ENCODE measurements at places on chromosomes 3 and 15. TPM values are rescaled to one million over a fixed set of nuclear protein-coding genes. Genes with fewer than 3 reads are reported as not detected.

DNA sequence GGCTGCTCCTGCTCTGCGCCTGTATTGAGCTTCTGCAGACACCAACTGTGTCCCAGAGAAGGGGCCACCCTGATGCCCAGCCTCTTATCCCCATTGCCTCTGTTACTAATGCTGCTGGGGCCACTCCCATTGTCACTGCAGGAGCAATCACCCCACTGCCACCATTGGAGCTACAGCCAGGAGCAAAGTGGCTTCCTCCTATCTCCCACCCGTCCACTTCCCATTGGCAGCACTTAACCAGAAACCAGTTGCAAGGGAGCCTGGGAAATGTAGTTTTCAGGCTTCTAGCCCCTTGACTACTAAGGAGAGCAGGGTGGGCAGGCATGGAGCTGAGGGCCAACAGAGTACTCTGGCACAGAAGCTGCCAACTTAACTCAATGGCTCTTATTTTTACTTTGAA, 55.9 kb upstream of the KLF13 start:
- no peak for DNase-seq
- peaks cover 20% of the 10 kb centered on the region for H3K4me1 ChIP-seq
- H3K27me3 ChIP-seq, result no peaks in the 10 kb centered on the region
- H3K36me3 ChIP-seq, result no peaks in the 10 kb centered on the region
- no peak overlapping the region for H3K4me3 ChIP-seq

- no peaks in the 10 kb centered on the region for H3K36me3 ChIP-seq
- no peak overlapping the region for H3K4me3 ChIP-seq
- no peak overlapping the region for H3K27ac ChIP-seq
- no peaks in the 10 kb centered on the region for H3K4me1 ChIP-seq
- H3K27me3 ChIP-seq, result peaks cover 6% of the 10 kb centered on the region
- DNase-seq, result no peak
Measured at GRCh38 chr3:116280130-116280740, 165.1 kb downstream of the LSAMP start.

DNA sequence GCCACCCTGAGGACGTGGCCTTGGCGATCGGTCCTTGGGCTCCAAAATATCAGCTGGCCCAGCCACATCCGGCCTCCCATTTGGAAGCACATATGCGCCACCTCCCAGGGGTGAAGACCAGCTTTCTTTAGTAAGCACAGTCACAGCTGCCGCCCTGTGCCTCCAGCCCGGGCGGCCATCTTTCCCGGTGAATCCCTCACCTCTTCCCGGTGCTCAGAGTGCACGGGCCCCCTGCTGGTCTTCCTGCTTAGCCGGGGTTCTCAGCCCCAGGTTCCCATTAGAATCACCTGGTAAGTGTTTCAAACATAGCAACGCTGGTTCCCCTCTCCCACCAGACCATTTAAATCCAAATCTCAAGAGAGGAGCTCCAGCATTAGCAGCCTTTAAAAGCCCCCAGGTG, 232.2 kb downstream of the VPS13C start:
- peaks cover 46% of the 10 kb centered on the region for H3K27me3 ChIP-seq
- H3K4me3 ChIP-seq, result no peak overlapping the region
- DNase-seq, result peak; percentile 51
- H3K4me1 ChIP-seq, result no peaks in the 10 kb centered on the region
- H3K36me3 ChIP-seq, result no peaks in the 10 kb centered on the region

DNA sequence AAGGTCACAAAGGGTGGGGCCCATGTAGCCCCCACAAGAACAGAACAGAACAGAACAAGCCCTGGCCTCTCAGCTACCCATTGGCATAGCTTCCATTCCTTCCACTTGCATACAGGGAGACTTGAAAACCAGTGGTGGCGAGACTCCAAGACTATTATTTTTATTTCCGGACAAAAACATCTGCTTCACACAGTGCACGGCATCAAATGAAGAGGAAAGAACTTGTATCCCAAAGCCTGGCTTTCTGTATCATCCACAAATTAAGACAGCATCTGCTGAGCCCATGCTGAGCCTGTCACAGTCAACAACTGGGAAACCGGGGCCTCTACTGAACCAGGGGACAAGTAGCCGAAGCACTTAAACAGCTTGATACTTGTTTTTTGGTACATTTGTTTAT, 56.0 kb downstream of the CLEC3B start:
- DNase-seq, result no peak
- no peak overlapping the region for H3K4me3 ChIP-seq
- H3K4me1 ChIP-seq, result peaks cover 44% of the 10 kb centered on the region

DNA sequence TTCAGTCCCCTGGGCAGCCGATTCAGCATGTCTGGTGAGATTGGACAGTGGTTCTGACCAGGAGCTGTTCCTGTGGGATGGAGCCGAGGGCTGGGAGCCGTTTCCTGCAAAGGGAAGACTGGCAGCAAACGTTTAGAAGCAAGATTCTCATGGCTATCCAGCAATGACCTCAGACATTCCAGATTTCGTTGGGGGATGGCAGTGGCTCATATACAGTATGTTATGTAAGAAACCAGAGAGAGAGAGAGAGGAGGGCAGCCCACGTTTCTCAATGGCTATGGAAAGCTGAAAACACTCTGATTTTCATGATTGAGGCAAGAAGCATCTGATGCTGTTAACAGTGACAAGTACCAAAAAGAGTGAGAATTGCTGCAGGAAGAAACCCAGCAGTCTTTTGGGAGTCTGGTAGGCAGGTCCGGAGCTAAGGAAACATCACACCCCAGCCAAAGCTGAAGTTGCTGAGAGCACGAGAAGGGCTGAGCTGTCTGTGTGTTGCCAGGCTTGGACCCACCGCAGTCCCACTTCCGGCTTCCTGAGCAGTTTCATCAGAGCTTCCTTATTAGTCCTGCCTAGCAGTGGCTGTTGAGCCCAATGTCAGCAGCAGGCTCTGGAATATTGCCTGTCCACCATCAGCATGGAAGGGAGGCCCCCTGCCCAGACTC, 25.6 kb upstream of the VPS8 start:
- H3K27ac ChIP-seq, result peak overlapping the region; percentile 53
- H3K36me3 ChIP-seq, result no peaks in the 10 kb centered on the region
- no peak overlapping the region for H3K4me3 ChIP-seq
- no peak for DNase-seq
- peaks cover 17% of the 10 kb centered on the region for H3K4me1 ChIP-seq

DNA sequence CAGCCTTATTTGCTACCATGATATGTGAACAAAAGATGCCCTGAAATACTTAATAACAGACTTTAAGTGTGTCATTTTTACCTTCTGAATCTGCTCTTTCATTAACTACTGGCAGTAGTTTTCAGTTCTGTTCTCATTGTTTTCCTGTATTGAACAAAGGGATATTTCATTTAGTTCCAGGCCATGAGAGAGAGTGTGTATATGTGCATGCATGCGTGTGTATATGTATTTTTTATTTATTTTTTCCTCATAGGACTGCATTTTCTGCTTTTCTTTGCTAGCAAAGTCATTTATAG, 46.8 kb upstream of the CRTC3 start:
- no peaks in the 10 kb centered on the region for H3K4me1 ChIP-seq
- no peaks in the 10 kb centered on the region for H3K27me3 ChIP-seq
- DNase-seq, result no peak
- no peak overlapping the region for H3K27ac ChIP-seq
- peaks cover 66% of the 10 kb centered on the region for H3K36me3 ChIP-seq

- H3K27ac ChIP-seq, result no peak overlapping the region
- H3K4me3 ChIP-seq, result no peak overlapping the region
- H3K36me3 ChIP-seq, result no peaks in the 10 kb centered on the region
Measured at GRCh38 chr3:141011232-141011996, 39.7 kb upstream of the SPSB4 start.

DNA sequence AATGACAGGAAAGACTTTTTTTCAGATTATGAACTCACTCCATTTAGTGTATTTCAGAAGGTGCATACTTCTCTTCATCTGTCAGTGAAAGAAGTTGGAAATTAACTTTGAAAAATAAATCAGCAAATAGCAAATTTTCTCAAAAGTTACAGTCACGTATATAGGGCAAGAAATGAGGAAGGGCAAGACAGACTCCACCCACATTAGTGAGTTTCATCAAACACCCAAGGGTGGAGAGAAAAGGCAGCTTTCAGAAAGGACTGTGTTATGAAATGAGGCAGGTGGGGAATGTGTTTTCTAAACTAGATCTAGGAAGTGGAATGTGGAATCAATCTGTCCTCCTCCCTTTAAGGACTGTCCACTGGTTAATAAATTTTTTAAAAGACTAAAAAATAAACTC, 2.9 kb downstream of the SLC22A13 start:
- no peak overlapping the region for H3K27ac ChIP-seq
- DNase-seq, result no peak

TTC21A gene
- 8.7 TPM for total RNA-seq

All from osteocyte (in vitro differentiated cells).